ENCODE measurements at places on chromosomes 2 and 18. TPM values are rescaled to one million over a fixed set of nuclear protein-coding genes. Genes with fewer than 3 reads are reported as not detected.

The PSTPIP2 gene
- 7.1 TPM for total RNA-seq

The SERPINB7 gene
- 4.2 TPM for total RNA-seq

The BCL11A gene
- 0.15 TPM for total RNA-seq

The NDUFV2 gene
- 121 TPM for total RNA-seq

The DLX1 gene
- total RNA-seq: not detected

The CERS6 gene
- total RNA-seq: 10.1 TPM

The ABCG5 gene
- total RNA-seq: not detected

The REG1B gene
- not detected for total RNA-seq

The ERICH2 gene
- total RNA-seq: not detected

The NDC80 gene
- total RNA-seq: 33.0 TPM

The SLC1A4 gene
- total RNA-seq: 13.4 TPM

The NCKAP1 gene
- total RNA-seq: 59.6 TPM

The TEKT4 gene
- not detected for total RNA-seq

The VAMP5 gene
- 106 TPM for total RNA-seq

Measured in bronchus fibroblast of lung (primary cell).